ENCODE measurements at places on chromosomes 7 and 10.

DNA sequence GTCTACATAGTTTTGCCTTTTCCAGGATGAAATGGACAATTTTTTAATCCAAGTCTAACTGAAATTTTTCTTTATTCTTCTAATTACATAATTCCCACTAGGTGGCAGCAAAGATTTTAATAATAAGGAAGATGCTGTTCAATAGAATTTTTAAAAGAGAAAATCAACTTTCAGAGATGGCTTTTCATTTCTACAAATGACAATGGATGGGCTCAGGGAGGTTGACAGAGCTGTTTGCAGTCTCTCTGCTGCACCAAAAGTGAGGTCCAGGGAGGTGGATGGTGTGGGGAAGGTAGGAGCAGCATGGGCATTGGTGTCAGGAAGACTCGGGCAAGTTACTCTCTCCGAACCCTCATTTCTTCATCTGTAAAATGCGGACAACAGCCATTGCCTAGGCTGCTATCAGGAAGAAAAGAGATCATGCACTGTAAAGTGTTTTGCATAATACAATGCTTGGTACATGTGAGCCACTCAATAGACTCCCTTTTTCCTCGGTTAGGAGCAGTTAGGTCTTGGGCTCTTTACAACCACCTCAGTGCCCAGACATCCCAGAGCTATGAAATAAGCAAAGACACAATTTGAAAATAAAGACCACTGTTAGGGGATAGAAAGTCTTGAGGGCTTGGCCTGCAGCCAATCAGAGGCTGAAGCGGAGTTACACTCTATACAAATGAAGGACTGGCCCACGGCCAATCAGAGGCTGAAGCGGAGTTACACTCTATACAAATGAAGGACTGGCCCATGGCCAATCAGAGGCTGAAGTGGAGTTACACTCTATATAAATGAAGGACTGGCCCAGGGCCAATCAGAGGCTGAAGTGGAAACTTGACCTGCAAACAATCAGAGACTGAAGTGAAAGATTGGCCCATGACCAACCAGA, 107.1 kb downstream of the ABLIM1 start:
- DNase-seq = peak; percentile 68

DNA sequence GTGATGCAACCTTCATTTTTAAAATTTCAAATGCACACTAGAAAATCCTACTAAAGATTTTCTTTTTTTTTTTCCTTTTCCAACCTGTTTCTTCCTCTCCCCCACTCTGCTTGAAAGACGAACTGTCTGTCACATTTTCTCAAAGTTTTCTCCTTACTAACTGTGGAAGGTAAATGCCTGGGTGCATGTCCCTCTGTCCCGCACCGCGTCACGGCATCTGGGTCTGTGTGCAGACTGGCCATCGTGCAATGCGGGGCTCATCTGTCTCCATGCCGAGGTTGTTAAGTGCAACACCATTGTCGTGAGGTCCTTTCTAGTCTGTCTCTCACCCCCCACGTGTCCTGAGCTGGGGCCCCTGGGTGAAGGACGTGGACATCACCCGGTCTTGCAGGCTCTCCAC, 28.4 kb downstream of the PFKFB3 start:
- DNase-seq = no peak

- DNase-seq = peak; percentile 85
Observed at GRCh38 chr10:69392481-69393000, 24.2 kb downstream of the TACR2 start.

- no peak for DNase-seq
Observed at GRCh38 chr7:41188163-41189130, 514.4 kb downstream of the INHBA start.

GRCh38 chr10:15718694-15719048, 1.1 kb downstream of the ITGA8 start:
- DNase-seq = no peak

DNA sequence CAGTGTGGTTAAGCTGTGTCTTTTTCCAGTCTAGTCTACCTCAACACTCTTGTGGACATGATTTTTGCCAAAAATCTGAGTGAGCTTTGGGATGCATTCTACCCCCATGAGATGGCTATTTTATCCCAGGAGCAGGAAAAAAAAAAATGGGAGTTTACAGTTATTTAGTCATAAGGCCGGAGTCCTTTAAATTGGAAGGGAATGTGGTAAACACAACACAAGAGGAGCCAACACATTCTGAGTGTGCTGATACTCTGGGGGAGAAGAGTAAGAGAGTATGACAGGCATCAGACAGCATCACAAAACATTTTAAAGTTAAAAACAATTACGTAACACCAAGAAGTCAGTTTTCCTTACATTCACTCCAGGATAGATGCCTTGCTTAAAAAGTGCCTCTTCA, 46.1 kb downstream of the C1GALT1 start:
- DNase-seq = no peak

GRCh38 chr10:11118686-11119085, 101.0 kb downstream of the CELF2 start:
- DNase-seq = no peak
